Hair follicle dermal papilla cell (primary cell): ENCODE measurements at places on chromosomes 1 and 21. TPM values are rescaled to one million over a fixed set of nuclear protein-coding genes. Genes with fewer than 3 reads are reported as not detected.

S100B gene
- total RNA-seq: 1.1 and 1.5 TPM in 2 replicates

HSD3B1 gene
- total RNA-seq: not detected in 2 replicates

GPA33 gene
- not detected in 2 replicates for total RNA-seq

SPRR1B gene
- total RNA-seq: not detected in 2 replicates

SMCP gene
- total RNA-seq: not detected in 2 replicates

LCE1B gene
- not detected in 2 replicates for total RNA-seq

SKI gene
- total RNA-seq: 34.9 and 41.7 TPM in 2 replicates

TMEM69 gene
- total RNA-seq: 12.2 and 14.1 TPM in 2 replicates

WLS gene
- 31.0 and 40.7 TPM in 2 replicates for total RNA-seq

CDCA8 gene
- 1.8 and 2.1 TPM in 2 replicates for total RNA-seq

ARHGEF16 gene
- total RNA-seq: not detected in 2 replicates
